T-cell (primary cell): ENCODE measurements at places on chromosomes 1 and 21.

GRCh38 chr1:13590486-13590885 is 6.9 kb downstream of the PDPN start:
- no peak for DNase-seq

DNA sequence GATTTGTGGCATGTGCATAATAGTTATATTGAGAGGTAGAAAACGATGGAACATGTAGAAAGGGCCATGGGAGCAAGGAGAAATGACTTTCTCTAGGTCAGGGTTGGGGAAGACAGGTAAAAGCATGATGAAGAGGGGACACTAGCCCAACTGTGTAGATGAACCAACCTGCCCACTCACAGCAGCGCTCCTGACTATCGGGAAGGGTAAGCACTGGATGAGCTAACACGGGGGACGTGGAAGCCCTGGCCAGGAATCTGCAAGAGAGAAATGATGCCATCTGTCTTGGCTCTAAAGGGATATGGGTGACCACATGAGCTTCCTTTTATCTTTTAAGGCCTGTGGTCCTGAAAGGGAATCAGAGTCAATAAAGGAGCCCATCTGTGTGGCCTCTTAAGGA is 36.2 kb upstream of the TMEM125 start:
- DNase-seq: no peak

- DNase-seq: no peak
Observed at GRCh38 chr1:205920861-205921569, 22.2 kb downstream of the SLC26A9 start.

- DNase-seq: peak; percentile 86
Observed at GRCh38 chr1:207499573-207499972, 3.6 kb downstream of the CR1 start.

DNA sequence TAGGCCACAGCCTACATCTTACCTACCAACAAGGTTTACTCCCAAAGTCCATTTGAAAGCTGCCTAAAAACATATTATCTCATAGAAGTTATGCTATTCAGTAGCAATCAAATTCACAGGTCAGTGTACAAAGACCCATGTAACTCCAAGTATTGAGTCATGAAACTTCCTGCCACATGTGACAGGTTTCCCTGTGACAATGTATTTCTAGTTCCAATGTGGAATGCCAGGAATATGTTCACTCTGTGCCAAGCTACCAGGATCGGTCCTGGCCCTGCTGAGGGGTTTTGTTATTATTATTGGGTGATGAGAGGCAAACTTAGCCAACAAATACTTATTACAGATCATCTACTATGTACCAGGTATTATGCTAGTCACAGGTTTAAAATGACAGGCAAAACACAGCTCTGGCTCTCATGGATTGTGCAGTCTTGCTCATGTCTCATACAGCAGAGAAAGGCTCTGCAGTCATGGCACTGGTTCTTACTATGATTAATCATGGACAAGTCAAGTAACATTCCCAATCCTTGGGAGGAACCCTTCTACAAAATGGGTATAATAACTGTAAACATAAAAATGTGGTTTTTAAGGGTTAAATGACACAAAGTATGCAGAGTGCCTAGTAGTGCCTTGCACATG is 22.5 kb downstream of the DPH5 start:
- no peak for DNase-seq

DNA sequence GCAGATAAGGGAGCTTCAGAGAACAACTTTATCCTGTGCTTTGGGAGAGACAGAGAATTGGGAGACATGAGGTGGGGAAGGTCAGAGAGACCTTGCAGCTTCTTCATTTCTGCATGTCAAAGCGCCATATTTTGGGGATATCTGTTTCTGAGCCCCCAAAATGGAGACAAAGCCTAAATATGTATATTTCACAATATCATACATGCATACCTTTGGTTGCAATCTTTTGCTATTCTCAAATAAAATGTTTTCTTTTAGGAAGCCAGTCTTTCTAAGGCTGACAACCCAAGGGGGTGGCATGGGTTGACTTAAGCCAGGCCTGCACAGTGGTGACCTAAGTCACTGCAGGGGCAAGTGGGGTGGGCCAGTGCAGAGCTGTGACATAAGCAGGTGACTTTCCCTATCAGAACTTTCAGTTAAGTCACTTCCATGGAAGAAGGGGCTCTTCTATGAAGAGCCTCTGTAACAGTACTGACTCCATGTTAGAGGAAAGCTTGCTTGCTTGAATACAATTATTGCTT is 13.9 kb upstream of the MRPL55 start:
- no peak for DNase-seq

GRCh38 chr21:44262338-44263056 is 800 bp upstream of the DNMT3L start:
- no peak for DNase-seq

DNA sequence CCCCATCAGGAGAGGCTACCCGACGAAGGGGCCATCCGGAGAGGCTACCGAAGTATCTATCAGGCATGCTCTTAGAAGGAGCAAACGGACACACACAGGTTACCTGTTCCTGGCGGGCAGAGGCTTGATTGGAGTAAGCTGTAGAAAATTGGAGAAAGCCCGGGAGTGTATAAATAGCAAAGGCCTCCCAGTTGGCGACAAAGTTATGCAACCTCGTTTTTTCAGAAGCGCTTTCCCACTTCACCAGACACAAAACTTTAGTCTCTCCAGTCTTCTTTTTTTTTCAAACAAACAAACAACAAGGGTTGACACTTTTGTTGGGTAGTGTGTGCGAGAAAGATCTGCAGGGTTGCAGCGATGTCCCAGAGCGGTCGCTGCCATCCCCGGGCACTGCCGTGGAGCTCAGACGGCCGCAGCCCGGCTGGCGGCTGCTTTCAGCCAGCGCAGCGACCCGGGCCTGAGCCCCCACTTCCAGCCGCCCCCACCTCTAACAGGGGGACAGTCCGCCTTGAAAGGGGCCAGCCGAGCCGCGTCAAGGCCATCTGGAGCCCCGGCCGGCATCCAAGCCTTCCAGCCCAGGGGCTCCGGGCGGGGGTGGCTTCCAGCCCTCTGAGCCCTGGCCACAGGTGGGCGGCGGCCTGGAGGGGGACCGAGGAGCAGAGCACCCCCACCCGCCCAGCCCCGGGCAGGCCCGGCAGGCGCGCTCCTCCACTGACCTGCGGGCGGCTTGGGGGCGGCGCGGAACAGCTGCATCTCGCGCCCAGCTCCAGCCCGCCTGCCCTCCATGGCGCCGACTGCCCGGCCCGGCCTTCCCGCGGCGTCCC is 616 bp downstream of the MCOLN3 start:
- DNase-seq: no peak

DNA sequence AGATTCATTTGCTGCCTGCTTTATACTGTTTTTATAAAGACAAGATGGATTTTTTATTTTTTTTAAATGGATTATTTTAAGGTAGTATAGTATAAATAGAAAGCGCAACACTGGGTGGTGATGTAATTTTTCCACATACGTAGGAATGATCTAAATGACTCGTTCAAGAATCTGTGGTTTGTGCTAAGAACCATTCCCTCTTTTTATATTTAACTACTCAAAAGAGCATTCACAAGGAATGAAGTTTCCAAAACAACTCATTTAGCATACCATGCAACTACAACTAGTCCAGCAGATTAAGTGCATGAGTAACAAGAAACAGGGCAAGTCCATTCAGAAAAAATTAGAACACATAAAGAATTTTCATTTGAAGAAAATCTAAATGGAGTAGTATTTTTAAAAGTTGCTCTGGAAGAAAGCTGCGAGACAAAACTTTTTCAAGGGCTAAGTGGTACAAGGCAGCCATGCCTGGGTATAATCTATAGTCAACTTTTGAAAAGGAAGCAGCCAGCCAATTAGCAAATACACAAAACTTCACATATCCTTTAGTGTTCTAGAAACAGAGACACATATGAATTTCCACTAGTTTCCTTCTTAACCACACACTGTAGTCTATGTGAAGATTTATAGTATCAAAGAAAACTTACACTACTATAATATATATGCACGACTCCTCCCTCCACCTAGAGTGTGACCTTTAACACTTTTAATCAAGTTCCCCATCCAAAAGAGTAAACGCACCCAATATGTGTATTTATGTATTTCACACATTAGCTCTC is 23.4 kb downstream of the GTF2B start:
- no peak for DNase-seq

- no peak for DNase-seq
Observed at GRCh38 chr1:54546651-54547401, 1.2 kb upstream of the ACOT11 start.

DNA sequence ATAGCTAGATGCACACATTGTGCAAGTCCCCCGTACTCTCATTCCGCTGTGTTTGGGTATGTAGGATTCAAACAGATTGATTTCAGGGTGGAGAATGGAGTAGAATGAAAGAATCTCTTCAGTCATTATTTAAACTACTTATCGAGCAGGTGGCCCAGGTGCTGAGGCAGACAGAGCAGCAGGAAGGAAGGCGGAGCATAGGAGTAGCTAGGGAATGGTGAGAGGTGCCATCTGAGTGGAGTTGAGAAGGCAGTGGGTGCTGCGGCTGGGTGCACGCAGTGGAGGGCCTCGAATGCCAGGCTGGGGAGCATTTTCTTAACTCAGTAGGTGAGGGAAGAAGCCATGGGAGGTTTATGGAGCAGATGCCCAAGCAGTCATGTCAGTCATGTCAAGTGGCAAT is 45.2 kb upstream of the CD101 start:
- DNase-seq: no peak

DNA sequence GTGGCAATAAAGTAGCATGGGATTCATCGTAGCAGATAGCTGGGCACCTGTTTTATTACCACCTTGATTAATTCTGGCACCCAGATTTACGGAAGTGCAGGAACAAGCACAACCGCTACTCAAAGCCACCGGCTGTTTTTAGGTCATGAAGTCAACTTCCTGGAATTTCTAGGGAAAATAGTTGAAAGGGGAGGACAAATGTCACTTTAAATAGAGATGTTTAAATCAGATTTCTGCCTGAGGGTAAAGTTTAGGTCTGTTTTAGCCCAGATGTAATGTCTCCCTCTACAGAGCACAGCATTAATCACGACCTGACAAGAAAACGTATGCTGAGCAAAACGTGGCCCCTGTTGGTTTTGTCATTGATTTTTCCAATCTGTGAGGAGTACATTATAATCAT is 8.0 kb downstream of the ADGRL2 start:
- DNase-seq: no peak

DNA sequence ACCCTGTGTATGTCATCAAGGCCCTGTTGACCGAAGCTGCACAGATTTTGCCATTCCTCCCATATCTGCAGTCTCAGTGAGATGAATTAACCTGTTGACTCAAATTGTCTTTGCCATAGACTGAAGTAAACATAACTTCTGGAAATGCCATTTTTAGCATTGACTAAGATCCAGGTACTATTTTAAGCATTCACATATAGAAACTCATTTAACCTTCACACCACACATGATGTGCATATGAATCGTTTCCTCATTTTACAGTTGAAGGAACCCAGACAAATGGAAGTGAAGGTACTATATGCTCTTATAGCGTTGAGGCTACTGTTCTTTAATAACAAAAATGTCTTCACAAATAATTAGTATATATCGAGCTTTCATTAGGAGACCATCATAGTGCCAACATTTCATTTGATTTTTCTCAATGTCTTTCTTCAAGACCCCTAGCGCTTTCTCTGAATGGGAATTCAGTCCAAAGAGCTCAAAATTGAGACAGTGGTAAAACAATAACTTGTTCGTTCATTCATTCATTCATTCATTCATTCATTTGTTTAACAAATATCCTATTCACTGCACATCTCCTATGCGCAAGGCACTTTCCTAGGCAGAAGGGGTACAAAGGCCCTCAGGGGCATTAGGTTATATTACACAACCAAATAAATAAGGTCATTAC is 444.7 kb downstream of the ADGRL2 start:
- DNase-seq: no peak

- DNase-seq: no peak
Observed at GRCh38 chr1:150094734-150095265, 27.2 kb downstream of the VPS45 start.

DNA sequence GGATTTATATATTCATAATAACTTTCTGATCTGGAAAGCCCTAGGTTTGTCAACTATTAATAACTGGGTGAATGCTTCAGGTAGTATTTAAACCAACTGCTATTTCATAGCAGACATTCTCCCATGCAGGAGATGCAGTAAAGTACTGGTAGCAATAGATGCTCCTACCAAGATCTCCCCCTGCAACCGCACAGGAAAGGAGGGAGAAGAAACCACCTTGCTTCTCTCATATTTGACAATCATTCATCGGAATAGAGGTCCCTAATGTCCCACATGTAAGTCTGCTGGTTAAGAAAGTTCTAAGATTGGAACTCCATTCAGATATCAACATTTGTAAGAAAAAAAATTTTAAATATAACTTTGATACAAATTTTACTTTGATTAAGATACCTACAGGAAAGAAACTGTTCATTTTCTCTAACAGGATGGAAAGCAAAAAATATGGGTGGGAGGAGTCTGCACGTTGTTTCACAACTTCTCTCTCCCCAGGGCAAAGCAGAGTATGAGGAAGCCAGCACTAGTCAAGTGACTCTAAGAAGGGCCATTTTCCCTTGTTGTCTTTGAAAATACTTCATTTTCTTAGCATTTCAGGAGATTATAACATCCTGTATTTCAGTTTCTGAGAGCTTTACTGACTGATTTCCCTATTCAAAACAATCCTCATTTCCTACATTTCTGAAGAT is at the start of gene PYHIN1:
PYHIN1 (plus strand) TSS at position 498 of the 683 bp plus-strand sequence. CDS start 5,359 bp downstream, outside the sequence.
- DNase-seq: no peak

DNA sequence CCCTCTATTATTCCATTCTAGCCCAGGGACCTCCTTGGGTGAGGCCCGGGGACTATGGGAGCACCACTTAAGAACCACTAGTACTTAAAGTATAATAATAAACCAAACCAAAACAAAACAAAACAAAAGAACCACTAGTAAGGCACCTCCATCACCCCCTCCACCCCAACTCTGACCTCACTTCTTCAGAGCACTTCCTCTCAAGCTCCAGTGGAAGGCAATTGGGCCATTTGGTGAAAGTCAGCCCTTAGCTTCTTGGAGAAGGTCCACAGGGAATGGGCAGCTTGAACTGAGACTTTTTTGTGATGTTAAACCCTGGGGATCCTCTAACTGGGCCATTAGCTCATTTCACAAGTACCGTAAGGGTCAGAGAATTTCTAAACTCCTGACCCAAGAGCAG is 237.3 kb downstream of the RHOU start:
- DNase-seq: no peak

GRCh38 chr1:247387565-247387964 is 28.4 kb upstream of the NLRP3 start:
- DNase-seq: no peak

DNA sequence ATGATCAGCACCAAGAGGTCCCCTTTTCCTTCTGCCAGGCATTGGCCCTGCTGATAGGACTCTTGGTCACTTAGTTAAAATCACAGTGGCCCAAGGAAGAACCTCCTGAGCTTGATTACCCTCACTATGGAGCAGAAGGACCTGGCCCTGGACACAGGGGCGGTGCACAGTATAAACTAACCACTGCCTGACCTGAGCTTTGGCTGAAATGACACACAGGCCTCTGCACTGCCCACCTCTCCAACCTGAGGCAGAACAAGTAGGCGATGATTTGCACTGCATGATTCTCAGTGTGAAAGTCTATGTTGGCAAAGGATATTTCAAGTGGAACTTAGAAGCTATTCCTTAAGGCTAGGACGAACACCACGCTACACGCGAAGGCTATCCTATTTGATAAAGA is 48.5 kb downstream of the CAPN2 start:
- no peak for DNase-seq

- DNase-seq: no peak
Observed at GRCh38 chr1:6008696-6009095, 16.5 kb upstream of the NPHP4 start.

- DNase-seq: no peak
Observed at GRCh38 chr21:44849616-44850130, 23.8 kb downstream of the PTTG1IP start.
